Mesothelial cell of epicardium (in vitro differentiated cells): ENCODE measurements at places on chromosomes 5 and 9. TPM values are rescaled to one million over a fixed set of nuclear protein-coding genes. Genes with fewer than 3 reads are reported as not detected.

BARX1 gene
- 0.16 TPM in 1 of 3 replicates, not detected in the others for total RNA-seq

ANKRD34B gene
- total RNA-seq = 0.09 to 0.14 TPM in 2 of 3 replicates, not detected in the other

MEF2C gene
- total RNA-seq = 8.4 to 9.6 TPM (median 9.1 TPM) in 3 replicates

SIT1 gene
- not detected in 3 replicates for total RNA-seq

SLC34A1 gene
- not detected in 3 replicates for total RNA-seq

FBXW2 gene
- 67.5 to 69.5 TPM (median 68.6 TPM) in 3 replicates for total RNA-seq

TRPM3 gene
- 1.1 to 1.6 TPM (median 1.1 TPM) in 3 replicates for total RNA-seq

P4HA2 gene
- total RNA-seq = 66.3 to 68.7 TPM (median 66.9 TPM) in 3 replicates

TIMD4 gene
- not detected in 3 replicates for total RNA-seq

PCDHGA6 gene
- 0.25 to 0.60 TPM (median 0.57 TPM) in 3 replicates for total RNA-seq

SGCD gene
- 4.9 to 5.5 TPM (median 5.3 TPM) in 3 replicates for total RNA-seq

PCDHB7 gene
- total RNA-seq = 1.4 to 1.8 TPM (median 1.6 TPM) in 3 replicates

SDHA gene
- 83.4 to 86.3 TPM (median 85.9 TPM) in 3 replicates for total RNA-seq

SLC31A1 gene
- 22.3 to 23.8 TPM (median 22.6 TPM) in 3 replicates for total RNA-seq

CFAP90 gene
- total RNA-seq = 0.35 to 1.3 TPM (median 0.85 TPM) in 3 replicates

FOCAD gene
- 78.0 to 78.5 TPM (median 78.4 TPM) in 3 replicates for total RNA-seq

MAMDC4 gene
- total RNA-seq = 20.1 to 22.6 TPM (median 20.3 TPM) in 3 replicates

GDA gene
- 0.22 to 0.58 TPM (median 0.43 TPM) in 3 replicates for total RNA-seq

MEGF10 gene
- 2.8 to 4.1 TPM (median 3.0 TPM) in 3 replicates for total RNA-seq

ABO gene
- 2.0 to 3.2 TPM (median 2.3 TPM) in 3 replicates for total RNA-seq

GRM6 gene
- total RNA-seq = not detected in 3 replicates
